Eye (tissue), 1 donor: ENCODE measurements at places on chromosomes 1 and 21.
A peak's percentile ranks its signal among the peaks of the same experiment; 100 is the strongest.

DNA sequence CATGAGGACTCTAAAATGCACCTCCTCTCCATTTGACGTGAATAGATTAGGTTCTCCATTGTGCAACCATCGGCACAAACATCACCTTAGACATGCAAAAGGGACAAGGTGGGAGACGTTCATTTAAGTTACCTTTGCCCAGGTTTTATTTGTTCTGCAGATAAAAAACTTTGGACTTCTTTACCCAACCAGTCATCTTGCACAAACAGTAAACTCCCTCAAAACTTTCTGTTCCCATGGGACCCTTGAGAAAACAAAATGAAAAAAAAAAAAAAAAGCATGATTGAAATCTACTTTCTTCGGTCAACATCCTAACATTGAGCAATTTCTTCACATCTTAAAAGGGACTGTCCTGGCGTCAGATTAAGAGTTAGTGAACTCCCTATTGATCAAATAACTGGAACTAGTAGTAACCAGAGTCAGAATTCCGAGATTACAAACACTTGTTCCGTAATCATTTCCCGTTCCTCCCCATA is 31.4 kb upstream of the PROX1 start:
- no peak for DNase-seq

DNA sequence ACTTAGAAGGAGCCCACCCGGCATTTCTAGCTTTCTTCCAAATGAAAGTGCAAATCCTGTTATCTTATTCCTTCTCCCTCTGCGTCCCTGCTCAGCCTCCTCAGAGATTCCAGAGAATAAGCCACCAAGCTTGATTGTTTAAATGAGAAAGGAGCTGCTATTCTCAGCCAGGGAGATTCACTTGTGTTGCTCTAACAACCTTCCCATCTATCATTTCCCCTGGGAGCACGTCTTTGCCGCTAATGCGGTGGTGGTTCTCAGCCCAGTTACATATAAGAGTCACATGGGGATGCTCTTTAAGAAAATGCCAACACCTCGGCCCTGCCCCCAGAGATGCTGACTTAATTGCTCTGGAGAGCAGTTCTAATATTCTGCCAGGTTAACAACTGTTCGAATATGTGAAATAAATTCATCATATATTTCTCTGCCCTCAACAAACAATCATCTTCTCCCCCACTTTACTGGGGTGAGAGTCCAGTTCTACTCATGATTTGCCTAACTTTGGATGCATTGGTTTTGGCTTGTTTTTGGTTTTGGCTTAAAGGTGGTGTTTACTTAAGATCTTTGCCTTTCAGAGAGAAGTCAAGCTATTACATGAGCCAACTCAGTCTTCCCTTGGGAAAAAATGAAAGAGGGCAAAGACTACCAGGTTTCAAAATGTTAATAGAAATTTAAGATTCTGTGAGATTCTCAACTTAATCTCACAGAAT is 213.9 kb downstream of the SEC16B start:
- DNase-seq, result no peak

DNA sequence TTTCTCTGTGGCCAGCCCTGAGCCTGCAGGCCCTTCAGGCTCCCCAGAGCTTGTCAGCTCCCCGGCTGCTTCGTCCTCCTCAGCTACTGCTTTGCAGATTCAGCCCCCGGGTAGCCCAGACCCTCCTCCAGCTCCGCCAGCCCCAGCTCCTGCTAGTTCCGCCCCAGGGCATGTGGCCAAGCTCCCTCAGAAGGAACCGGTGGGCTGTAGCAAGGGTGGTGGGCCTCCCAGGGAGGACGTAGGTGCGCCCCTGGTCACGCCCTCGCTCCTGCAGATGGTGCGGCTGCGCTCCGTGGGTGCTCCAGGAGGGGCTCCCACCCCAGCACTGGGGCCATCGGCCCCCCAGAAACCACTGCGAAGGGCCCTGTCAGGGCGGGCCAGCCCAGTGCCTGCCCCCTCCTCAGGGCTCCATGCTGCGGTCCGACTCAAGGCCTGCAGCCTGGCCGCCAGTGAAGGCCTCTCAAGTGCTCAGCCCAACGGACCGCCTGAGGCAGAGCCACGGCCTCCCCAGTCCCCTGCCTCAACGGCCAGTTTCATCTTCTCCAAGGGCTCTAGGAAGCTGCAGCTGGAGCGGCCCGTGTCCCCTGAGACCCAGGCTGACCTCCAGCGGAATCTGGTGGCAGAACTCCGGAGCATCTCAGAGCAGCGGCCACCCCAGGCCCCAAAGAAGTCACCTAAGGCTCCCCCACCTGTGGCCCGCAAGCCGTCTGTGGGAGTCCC is 45.4 kb downstream of the YARS1 start:
- no peak for DNase-seq

GRCh38 chr1:96080925-96081324 is 640.7 kb upstream of the PTBP2 start:
- peak; percentile 8 for DNase-seq

GRCh38 chr1:103373991-103374390 is 151.5 kb upstream of the RNPC3 start:
- no peak for DNase-seq

DNA sequence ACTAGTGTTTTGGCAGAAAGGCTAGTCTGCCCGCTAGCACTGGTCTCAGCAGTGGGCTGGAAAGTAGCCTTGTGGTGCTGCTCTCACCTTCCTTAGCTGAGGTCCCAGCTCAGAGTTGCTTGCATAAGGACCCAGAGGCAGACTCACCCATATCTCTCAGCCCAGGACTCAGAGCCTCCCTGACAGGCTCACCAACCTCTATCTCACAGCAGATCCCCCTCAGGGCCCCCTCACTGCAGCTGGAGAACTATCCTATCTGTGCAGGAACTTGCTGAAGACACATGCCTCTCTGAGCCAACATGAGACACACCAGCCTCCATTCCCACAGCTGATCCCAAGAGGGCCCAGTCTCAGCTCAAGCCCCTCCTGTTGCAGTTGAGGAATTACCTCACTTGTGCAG is 82.6 kb downstream of the IARS2 start:
- DNase-seq, result no peak

- DNase-seq, result no peak
Observed at GRCh38 chr1:83546874-83547273, 452.1 kb downstream of the TTLL7 start.

DNA sequence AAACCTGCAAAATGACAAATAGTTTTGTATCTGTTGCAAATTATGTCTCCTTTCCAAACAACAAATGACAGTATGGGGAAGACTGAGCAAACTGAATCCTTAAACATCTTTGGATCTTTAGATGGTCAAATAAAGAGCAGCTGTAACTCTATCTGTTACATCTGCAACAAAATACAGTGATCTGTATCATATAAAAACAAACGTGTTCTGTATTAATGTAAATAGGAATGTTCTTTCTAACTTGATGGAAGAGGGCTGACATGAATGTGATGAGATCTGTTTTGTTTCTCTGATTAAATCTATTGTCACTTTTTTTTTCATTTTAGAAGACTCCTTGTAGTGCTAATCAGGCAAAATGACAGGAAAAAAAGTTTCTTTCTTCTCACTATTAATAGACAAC is 159.5 kb downstream of the GPATCH2 start:
- DNase-seq, result no peak

GRCh38 chr1:230414102-230414501 is 12.0 kb downstream of the PGBD5 start:
- DNase-seq, result no peak

DNA sequence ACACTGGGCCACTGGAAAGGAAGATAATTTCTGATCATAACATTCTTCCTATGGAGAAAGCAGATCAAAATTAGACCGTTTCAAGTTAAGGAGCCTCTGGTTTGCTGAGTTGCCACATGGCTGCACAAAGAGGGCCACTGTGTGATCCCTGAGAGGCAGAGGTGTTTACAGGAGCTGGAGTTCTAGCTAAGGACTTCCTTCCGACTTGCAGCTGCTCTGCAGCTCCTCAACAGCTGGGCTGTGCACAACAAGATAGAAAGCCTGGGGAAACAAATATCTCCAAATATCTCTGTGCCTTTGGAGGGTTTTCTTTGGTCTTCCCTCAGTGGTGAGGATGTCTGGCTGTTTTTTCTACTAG is 26.8 kb downstream of the GADD45A start:
- no peak for DNase-seq

DNA sequence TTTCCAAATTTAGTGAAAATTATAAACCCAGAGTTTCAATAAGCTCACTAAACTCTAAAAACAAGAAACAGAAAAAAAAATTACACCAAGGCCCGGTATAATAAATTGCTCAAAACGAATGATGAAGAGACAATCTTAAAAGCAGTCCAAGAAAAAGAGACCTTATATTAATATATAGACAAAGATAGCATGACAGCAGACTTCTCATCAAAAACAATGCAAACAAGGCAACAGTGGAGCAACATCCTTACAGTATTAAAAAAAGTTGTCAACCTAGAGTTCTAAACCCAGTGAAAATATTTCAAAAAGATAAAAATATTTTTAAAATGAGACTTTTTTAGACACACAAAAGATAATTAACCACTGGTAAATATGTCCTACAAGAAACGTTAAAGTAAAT is 46.7 kb downstream of the KIFAP3 start:
- DNase-seq, result no peak

DNA sequence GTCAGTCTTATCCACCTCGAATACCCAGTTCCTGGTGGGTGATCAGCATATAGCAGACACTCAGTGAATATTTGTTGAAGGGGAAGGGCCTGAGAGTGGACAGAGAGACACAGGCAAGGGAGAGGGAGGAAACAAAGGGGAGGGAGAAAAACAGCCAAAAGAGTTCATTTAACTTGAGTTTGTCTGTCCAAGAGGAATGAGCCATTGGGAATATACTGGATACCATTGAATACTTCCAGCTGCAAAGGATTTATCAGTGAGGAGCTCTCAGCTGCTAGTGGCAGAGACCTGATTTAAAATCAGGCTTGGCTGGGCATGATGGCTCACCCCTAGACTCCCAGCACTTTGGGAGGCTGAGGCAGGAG is 11.5 kb upstream of the BGLAP start:
- no peak for DNase-seq

- no peak for DNase-seq
Observed at GRCh38 chr1:40905061-40905460, 42.9 kb upstream of the CITED4 start.

- DNase-seq, result no peak
Observed at GRCh38 chr1:9882296-9882944, 27.6 kb downstream of the CTNNBIP1 start.

- DNase-seq, result no peak
Observed at GRCh38 chr21:45850181-45850580, 131.4 kb upstream of the COL6A1 start.

- DNase-seq, result no peak
Observed at GRCh38 chr1:175173531-175173930, 19.0 kb downstream of the KIAA0040 start.

- no peak for DNase-seq
Observed at GRCh38 chr21:16870103-16870502, 642.7 kb upstream of the CXADR start.

DNA sequence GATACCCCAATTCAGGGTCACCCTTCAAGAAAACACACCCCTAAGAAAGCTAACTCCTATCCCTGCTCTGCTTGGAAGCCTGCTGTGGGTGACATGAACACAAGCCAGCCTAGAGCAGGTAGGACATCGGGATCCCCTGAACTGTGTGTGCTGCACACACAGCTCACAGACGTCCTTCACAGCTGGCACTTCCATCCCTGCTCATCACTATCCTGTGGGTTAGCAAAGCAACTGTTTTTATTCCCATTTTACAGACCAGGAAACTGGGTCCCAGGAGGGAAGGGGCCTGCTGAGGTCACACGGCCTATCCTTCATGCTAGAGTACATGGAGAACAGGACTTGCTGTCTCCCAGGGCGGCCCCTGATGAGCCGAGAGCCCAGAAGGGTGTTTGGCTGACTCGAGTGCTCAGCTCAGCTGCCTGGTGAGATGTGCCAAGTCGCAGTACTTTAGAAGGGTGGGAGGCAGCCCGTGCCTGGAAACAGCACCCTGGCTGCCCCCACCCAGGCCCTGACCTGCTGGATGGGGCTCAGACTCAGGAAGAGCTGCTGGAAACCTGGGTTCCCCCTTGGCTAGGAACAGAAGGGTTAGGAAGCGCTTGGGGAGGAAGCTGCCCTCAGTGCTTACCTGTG is 28.3 kb upstream of the BTG2 start:
- no peak for DNase-seq

- DNase-seq, result peak; percentile 67
Observed at GRCh38 chr1:202085682-202086373, 36.9 kb upstream of the GPR37L1 start.

DNA sequence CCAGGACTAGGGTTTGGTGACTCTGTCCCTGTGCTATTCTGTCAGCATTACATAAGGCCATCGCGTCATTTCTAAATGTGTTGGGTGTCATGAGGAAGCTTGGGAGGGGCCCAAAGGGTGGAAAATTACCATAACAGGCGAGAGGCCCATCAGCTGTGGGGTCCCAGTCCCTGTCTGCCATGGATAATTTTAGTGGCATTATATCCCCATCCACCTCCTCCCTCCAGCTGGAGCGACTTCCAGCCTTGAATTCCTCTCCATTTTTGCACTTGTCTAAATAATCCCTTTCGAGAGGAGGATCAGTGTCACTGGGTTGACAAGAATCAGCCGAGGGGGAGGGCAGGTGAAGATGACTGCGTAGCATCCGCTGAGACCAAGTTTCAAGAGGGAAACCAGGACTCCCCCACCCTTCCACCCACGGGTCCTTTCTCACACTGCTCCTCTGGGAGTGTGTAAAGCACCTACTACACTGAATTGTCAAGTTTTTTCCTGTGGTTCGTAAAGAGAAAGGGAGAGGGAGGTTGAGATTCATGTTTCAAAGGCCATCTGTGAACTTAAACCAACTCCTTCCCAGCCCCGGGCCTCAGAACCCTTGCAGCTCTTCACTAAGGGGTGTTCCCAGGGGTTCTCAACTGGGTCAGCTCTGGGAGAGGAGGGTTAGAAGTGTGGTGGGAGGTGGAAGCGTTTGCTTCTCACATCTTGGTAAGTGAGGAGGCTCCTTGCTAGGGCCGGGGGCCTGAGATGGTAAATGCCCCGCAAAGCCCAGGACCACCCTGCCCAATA is 29.2 kb downstream of the VASH2 start:
- peak; percentile 27 for DNase-seq

DNA sequence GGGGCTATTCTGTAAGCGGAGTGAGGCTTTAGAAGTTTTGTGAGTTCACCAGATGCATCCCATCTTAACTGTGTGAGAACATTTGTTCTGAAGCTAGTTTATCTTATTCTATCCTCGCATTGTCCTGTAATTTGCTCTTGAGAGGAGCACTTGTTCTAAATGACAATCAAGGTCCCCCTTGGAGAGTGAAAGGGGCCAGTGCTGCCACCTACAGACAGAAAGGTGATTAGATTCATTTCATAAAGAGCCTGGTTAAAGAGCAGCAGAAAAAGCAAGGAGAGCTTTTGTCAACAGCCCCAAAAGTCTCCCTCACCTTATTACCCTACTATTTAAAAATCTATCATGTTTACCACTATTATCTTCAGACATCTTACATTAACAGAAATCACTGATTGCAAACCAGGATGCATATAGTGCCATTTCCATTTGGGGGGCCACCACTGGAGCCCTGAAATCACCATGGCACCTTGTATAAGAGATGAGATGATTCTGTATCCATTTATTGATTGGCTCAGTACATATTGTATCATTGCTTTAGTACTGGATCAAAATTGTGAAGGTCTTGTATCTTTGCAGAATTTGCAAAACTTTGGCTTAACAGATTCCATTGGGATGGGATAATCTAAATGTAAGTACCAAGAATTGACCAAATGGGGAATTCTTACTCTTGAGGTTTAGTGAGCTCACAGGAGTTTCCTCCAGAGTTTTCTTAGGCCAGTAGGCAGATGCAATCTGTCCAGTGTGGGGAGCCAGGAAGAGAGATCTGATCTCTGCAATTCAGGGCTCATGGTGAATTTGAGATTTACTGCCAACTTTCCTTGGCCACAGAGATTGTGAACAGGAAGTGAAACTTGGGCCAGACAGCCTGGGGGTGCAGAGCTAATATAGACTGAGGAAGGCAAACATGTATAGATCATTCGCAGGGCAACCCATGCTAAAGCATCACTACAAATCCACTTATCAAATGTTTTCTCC is 64.3 kb upstream of the TRABD2B start:
- DNase-seq, result peak; percentile 91
